LHCN-M2 (cell line): ENCODE measurements at places on chromosomes 5 and 9. TPM values are rescaled to one million over a fixed set of nuclear protein-coding genes. Genes with fewer than 3 reads are reported as not detected.

GRCh38 chr9:87996234-87996860 is 22.0 kb upstream of the CDK20 start:
- DNase-seq = no peak

CDC20B gene
- not detected in 2 replicates for total RNA-seq

GRCh38 chr9:110777876-110778215 is 109.3 kb downstream of the MUSK start:
- no peak for DNase-seq

PHF24 gene
- not detected in 2 replicates for total RNA-seq

- no peak for DNase-seq
These were observed 25.4 kb downstream of the HMHB1 start for GRCh38 chr5:143837306-143837848.

FABP6 gene
- total RNA-seq = not detected in 2 replicates

SPINK6 gene
- not detected in 2 replicates for total RNA-seq

DNA sequence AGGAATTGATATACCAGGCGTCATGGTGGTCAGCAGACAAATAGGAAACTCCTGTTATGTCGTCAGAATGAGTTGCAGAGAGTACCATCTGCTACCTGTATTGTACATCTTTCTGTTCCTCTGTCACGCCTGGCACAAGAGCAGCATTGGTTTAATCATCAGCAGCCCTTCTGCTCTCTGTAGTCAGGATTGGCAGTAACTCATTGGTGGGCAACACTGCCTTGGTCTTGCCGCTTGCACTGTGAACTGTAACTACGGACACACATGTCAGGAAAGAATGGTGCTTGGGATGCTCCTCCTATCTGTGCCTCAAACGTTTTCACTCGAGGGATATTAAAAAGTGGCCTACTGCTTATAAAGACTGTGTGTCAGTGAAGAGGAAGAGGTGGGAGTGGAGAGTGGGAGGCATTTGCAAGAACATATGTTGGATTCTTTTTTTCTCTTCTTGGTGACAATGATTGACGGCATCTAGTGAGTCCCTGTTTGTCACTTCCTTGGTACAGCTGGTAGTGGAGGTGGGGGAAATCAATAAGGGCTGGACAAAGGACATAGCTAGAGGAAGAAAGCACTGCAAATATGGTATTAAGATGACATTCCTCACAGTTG is 76.6 kb downstream of the F2RL2 start:
- DNase-seq = no peak

GRCh38 chr9:134847752-134848432 is 32.7 kb upstream of the FCN2 start:
- peak; percentile 8 for DNase-seq

- no peak for DNase-seq
These were observed 28.5 kb upstream of the CDK5RAP2 start for GRCh38 chr9:120608421-120608820.

- DNase-seq = no peak
These were observed 767 bp downstream of the RALGPS1 start for GRCh38 chr9:126915281-126915816.

DNA sequence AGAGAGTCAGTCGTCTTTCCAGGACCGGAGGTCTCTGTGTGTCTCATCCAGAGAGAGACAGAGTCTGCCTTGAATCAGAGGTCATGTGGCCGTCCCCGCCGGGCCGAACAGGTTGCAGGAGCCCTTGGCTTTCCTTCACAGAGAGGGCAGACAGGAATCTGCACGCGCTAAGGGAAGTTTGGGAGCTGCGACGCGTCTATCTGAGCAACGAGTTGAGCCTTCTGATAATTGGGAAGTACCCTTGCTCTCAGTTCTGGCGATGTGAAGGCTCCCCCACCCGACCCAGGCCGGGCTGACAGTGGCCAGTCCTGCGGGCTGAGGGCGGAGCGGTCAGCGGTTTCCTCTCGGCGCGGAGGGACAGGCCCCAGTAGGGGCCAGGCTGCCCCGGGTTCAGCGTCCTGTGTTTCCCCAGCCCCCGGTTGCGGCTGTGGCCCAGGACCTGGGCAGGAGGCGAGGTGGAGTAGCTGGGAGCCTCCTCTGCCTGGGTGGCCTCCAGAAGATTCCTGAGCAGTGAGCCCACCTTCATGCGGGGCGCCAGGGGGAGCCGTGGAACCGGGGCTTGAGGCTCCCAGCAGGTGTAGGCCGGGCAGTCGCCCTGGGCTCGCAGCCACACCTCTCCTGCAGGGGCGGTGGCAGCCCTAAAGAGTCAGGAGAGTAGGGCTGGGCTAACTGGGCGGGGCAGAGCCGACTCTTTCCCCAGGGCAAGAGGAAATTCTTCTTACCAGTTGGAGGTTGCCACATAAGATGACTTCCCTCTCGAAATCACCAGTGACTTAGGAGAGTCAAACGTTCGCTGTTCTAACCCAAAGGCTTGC is 13.9 kb downstream of the NR2F1 start:
- no peak for DNase-seq

DNA sequence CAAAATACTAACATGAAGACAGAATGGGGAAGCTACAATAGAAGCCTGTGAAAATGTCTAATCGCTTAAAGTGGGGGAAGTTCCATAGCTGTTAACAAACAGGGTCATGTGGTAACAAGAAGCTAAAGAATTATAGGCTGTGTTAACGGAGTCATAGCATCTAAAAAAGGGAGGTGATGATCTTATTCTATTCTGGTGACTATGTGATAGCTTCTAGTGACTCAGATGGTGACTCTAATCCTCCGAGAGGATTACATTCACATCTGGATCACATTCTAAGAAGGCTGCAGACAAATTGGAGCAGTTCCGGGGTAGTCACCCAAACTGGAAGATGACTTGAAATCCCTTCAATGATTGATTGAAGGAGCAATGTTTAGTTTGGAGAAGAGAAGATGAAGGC is 142.1 kb downstream of the LIFR start:
- peak; percentile 62 for DNase-seq
